CD4-positive, alpha-beta T cell treated with Interleukin-1 beta for 1 hour (primary cell): ENCODE measurements at places on chromosomes 6 and 20.

DNA sequence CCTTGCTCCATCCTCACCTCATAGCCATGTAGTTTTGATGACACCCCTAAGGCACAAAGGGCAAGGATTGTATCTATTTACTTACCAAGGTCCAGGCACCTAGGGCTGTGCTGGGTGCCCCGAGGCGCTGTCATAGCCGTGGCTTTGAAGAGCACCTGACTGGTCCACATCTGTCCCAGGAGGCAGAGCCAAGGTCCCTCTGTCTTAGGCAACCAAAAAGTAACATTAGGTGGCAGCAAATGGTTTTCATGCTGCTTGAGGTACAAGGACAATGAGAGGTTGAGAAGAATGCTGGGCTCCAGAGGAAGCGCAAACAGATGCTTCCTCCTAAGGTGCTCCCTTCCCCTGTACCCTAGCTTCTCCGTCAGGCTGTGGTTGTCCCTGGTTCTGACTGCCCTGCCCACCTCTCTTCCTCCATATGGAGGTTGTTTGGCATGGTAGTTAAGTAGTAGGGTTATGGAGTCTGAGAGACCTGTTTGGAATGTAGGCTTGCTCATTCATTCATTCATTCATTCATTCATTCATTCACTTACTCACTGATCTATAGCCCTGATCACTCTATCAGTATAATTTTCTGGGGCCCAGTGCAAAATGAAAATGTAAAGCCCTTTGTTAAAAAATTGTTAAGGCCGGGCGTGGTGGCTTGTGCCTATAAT is 3.0 kb upstream of the UQCC2 start:
- no peak for DNase-seq

DNA sequence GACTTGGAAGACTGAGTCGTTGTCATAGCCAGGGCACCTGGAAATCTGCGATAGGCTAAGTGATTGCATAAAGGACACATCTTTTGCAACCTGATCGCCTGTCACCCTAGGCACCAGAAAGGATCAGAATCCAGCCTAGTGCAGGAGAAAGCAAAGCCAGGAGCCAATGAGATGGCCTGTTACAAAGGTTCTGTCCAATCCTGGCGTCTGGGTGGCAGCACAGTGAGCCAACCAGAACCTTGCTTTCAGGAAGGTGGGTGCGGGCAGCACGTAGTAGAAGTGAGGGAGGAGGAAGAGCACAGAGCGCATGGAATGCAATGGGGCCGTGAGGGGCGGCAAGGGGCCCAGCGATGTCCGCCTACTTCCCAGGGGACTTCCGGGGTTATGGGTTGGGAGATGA is 120.4 kb upstream of the GGTLC1 start:
- DNase-seq = peak; percentile 52

DNA sequence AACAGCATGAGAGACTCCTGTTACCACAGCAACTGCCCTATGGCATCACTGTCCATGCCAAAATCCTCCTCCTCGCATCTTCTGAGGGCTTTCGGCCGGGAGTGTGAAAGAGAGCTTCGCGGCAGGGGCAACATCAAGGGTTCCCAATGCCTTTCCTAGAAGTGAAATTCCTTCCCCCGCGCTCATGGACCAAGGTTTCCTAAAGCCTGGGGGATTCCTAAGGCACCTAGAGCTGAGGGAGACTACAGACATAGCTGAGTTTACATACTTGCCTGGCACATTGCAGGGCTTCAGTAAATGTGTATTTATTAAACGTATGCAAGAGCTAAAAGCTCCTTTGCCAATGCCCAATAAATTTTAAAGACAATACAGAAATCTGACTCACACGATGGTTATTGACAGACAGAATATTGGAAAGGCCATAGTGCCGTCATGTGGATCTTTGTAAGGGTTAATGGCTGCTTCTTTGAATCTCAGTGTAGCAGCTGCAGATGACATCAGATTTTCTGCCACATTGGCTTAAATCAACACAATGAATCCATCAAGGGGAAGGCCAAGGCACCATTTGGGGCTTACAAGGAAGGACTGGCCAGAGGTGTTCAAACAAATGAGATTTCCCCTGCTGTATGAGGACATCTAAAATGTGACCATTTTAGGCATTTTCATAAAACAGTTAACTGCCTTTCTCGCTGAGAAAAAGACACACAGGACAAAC is 281.2 kb upstream of the JARID2 start:
- DNase-seq = no peak

DNA sequence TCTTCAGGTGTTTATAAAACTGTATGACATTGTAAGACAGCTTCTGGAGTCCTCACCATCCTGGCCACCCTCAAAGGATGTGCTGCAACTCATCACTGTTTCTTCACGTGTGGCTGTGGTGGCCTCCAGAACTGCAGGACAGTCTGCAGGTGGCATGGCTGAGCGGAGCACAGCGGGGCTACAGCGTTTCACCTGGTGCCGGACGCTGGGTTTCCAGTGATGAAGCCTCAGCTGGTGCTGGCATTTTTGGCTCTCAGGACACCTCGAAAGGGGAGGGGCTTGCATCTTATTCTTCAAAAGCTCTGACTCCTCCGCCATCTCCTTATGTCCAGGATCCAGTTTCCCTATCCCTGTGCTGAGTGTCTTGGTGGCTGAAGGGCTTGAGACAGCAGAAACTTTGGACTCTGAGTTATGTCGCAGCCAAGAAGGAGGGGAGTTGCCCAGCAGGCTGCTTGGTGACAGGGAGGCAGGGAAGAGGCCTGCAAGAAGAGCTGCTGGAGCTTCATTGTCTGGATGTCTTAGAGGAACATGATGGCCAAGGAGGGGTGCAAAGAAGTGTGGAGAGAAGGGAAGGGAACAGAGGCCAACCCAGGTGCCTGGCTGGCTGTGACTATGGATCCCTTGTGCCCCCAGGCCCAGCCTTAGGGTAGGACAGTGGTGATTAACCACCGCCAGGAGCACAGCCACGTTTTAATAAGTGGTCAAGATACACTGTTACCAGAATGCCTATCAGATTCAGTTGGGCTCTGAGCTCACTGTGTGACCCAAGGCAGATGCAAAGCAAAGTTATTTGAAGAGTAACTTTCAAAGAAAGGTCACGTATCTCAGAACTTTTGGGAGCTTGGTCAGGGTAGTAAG is 58.7 kb downstream of the GTF2H5 start:
- no peak for DNase-seq

GRCh38 chr6:44664716-44665115 is 277.2 kb downstream of the CDC5L start:
- DNase-seq = no peak

DNA sequence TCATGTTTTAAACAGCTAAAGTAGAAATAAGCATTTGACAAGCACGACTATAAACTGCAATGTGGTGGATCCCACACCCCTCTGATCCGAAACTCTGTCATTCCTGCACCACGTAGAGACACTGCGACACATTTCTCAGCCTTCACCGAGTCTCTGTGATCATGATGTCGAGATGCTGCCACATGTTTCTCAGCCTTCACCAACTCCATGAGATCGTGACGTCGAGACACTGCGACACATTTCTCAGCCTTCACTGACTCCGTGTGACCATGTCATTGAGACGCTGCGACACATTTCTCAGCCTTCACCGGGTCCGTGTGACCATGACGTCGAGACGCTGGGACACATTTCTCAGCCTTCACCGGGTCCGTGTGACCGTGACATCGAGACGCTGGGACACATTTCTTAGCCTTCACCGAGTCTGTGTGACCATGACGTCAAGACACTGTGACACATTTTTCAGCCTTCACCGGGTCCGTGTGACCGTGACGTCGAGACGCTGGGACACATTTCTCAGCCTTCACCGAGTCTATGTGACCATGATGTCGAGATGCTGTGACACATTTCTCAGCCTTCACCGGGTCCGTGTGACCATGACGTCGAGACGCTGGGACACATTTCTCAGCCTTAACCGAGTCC is 143.0 kb downstream of the TTLL2 start:
- no peak for DNase-seq

DNA sequence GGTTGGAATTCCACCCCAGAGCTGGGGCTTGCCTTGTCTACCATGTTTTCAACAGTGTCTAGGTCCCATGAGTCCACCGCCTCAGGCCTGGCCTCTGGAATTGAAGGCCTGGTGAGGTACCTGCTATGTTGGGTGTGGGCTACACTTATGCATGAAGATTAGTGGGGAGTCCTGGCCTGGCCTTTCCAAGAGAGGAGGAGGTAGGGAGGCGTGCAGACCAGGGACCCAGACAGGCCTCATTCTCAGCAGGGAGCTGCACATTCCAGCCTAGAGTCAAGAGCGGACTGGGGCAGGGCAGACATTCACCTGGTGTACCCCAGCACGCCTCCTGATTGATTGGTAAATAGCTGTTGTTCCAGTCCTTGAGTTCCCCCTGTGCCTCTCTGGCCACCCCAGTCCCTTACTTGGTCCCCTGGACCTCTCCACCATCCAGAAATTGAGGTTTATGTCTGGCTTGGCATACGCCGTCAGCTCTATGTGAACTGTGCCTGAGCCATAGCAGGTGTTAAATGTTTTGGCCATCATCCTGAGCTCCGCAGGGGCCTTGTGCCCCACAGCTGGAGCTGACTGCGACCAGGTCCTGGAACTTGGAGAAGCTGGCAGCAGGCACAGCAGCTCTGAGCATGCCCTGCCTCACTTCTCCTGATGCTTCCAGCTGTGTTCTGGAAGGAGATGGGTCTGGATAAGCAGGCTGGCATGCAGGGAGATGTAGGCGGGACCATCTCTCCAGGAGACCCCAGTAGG is 8.2 kb upstream of the VEGFA start:
- DNase-seq = no peak

DNA sequence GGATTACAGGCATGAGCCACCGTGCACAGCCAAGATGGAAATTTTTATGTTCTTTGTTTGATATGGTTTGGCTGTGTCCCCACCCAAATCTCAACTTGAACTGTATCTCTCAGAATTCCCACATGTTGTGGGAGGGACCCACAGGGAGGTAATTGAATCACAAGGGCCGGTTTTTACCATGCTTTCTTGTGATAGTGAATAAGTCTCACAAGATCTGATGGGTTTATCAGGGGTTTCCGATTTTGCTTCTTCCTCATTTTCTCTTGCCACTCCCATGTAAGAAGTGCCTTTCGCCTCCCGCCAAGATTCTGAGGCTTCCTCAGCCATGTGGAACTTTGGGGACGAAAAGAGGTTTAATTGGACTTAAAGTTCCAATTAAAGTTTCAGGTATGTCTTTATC is 14.6 kb downstream of the EEF1A1 start:
- DNase-seq = no peak

DNA sequence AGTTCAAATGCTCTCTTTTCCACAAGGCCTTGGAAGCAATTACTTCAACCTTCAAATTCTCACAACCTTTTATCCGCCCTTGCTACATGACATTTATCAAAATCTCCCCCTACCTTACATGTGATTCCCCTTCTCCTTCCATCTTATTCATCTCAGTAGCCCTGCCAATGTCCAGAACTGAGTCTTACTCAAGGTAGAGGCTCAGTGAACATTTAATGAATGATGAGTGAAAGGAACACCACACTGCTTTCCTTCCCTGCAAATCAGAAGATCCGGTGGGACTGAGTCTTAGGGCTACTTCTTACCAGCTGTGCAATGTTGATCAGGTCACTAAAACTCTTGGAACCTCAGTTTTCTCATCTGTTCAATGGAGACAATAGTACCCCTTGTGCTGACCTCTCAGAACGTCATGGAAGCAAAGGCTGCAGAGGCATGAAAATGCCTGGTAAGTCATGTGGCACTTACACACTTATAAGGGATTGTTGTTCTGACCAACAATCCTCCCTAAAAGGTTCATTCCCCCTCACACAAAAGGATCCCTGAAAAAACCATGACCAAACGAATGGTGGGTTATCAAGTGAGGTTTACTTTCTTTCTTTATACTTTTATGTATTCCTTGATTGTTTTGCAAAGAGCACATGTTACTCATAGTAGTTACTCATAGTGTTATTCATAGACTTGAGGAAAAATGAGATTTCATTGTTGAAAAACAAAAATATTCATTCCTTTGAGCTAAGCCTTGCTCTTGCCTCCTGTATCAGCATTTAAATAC is 6.5 kb downstream of the MDGA1 start:
- DNase-seq = no peak

DNA sequence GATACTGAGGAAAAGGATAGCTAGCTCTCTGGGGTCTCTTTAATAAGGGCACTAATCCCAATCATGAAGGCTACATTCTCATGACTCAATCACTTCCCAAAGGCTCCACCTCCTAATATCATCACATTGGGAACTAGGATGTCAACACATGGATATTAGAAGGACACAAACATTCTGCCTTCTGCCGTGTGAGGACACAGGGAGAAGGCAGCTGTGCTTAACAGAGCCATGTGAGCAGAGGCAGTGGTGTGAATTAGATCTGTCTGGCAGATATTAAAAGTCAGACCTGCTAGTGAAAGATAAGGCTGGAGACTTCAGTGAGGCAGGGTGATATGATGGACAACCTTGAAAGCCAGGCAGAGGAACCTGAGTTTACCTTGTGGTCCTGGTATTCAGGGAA is 341.9 kb downstream of the ARHGAP18 start:
- no peak for DNase-seq

DNA sequence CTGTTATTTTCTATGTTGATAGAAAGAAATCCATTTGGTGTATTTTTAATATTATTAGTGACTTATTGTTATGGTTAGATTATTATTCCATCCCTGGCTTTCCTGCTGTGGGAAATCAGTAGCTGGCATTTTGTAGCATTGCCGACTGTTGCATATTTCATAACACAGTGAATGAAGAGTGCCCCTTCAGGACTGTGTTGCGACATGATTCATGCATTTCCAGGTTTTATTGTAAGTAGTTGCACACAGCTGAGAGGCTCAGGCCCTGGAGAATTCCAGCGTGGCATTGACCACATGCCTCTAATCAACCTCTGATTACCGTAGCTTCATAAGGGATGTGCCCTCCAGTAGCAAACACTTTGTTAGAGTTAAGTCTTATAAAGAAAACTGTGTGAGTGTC is 263.9 kb downstream of the FARS2 start:
- no peak for DNase-seq

DNA sequence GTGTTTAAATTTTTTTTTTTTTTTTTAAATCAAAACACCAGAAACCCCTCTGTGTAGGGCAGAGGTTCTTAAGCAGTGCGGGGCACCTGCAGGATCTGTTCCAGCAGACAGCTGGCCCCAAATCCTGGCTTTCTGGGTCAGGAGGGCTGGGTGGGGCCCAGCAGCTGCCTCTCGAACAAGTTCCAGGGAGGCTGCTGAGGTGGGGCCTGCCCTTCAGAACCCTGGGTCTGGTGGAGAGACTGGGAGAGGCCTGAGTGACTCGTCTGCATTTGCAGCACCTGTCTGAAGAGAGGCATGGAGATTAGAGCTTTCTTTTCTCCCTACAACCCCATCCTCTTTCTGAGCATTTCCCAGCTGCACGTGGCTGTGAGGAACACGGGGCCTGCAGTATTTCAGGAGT is 8.4 kb downstream of the PSMG4 start:
- no peak for DNase-seq

GRCh38 chr6:43575105-43575771 is 600 bp downstream of the XPO5 start:
- no peak for DNase-seq

GRCh38 chr6:37127961-37128862 is 41.7 kb upstream of the PIM1 start:
- no peak for DNase-seq
